Common myeloid progenitor, CD34-positive (primary cell): ENCODE measurements at places on chromosomes 5 and 9.

- peak; percentile 92 for DNase-seq
Measured at GRCh38 chr5:61280205-61280604, 51.9 kb upstream of the ZSWIM6 start.

DNA sequence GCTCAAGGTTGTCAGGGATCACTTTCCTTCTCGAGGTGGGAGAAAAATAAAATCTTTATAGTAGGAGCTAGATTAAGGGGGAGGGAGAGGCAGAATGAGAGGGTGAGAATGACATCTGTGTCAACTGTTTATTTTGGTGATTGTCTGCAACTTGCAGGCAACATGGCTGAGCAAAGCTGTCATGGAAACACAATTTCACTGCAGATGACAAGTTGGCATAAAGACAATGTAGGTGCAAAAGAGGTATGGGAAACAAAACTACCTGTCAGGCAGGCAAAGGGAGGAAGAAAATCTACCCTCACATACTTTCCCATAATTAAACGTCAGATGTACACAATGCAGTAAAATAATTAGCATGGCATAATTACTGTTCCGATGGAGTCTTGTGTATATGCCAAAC, 167.4 kb downstream of the SLIT3 start:
- no peak for DNase-seq

GRCh38 chr5:158780656-158781237, 319.0 kb downstream of the EBF1 start:
- peak; percentile 8 for DNase-seq

- DNase-seq, result no peak
Measured at GRCh38 chr5:171627936-171628632, 157.5 kb upstream of the SMIM23 start.

GRCh38 chr5:136166909-136167308, 26.1 kb downstream of the SMIM32 start:
- DNase-seq, result no peak

GRCh38 chr5:167701051-167701450, 590.4 kb upstream of the WWC1 start:
- DNase-seq, result no peak

DNA sequence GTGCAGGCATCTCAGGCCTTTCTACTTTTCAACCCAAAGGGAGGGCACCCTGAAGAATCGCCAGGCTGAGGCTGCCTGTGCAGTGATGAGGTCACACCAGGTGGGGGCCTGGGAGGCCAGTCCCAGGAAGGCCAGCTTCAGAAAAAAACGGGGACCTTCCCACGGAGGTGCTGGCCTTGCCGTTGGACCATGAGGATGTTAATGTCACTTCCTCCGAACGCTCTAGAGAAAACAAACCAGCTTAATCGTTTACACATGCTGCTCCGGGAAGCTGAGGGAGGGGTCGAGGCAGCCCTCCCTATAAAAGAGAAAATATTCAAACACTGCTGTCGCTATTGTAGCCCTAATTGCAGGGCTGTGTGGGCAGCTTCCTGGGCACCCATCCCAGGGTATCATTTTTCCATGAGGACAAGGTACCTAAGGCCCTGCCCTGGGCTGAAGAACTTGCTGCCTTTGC, 27.0 kb downstream of the PTGES start:
- DNase-seq, result no peak

- DNase-seq, result no peak
Measured at GRCh38 chr5:160604484-160604883, 182.8 kb downstream of the PTTG1 start.

GRCh38 chr5:80569961-80570786, at the start of gene ANKRD34B:
Gene ANKRD34B, minus strand, starts transcription at chr5:80570280. Its CDS starts 10,261 bp downstream, at chr5:80560019.
- peak; percentile 65 for DNase-seq

DNA sequence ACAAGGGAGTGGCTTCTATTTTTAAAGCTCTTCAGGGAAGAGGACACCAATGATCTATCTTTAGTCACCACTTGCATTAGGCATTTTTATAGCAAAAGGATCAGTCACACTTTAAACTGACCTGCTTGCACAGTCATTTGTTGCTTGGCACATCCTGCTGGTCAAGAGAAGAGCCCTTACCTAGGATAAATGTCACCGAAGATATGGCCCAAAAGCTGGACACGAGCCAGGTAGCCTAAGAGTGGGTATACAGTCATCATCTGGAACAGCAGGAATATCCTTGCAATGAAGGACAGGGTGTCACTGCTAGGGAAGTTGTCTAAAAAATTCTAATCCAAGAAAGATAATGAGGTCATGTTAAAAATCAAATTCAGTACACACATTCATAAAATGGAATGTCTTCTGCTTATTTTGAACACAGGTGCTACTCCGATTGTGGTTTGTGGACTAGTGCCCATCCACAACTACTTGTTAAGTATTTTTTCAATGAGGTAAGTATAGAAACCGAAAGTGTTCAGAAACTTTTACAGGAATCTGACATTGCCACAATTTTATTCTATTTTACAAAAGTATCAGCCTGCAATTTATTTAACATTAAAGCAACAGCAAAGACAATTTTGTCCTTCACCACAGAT, 78.4 kb downstream of the SLC38A9 start:
- peak; percentile 16 for DNase-seq

DNA sequence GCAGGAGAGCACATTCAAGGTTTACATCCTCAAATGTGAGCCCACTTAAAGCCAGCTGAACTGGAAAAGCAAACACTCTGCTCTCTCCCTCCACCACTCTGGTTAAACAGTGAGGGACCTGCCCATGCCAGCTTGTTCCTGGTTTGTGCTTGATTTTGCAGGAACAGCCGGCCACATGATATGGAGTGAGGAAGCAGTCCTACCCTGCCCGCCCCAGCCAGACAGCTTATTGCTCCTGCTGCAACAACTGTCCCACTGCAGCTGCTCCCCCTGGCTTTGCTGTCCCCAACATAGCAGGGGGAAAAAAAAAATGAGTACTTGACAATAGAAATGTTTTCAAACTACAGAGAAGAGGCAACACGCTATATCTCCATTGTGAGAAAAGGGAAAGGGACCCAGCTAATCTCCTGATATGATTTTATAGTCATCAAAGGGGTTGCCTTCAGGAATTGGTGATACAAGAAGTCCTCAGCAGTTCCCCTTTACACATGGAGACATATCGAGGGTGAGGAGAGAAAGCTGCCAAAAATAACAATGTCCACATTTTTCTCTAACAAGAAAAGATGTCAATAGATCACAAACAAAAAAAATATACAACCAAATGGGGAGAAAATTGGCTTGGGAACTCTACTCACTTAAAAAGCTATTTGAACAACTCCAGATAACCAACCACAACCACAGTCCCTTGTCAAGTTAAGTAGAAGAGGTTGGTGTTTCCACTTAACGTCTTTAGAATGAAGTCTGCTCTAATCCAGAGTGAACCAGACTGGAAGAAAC, 4.6 kb downstream of the MYO10 start:
- DNase-seq, result no peak

- DNase-seq, result peak; percentile 4
Measured at GRCh38 chr9:79469164-79469563, 102.6 kb upstream of the TLE4 start.

DNA sequence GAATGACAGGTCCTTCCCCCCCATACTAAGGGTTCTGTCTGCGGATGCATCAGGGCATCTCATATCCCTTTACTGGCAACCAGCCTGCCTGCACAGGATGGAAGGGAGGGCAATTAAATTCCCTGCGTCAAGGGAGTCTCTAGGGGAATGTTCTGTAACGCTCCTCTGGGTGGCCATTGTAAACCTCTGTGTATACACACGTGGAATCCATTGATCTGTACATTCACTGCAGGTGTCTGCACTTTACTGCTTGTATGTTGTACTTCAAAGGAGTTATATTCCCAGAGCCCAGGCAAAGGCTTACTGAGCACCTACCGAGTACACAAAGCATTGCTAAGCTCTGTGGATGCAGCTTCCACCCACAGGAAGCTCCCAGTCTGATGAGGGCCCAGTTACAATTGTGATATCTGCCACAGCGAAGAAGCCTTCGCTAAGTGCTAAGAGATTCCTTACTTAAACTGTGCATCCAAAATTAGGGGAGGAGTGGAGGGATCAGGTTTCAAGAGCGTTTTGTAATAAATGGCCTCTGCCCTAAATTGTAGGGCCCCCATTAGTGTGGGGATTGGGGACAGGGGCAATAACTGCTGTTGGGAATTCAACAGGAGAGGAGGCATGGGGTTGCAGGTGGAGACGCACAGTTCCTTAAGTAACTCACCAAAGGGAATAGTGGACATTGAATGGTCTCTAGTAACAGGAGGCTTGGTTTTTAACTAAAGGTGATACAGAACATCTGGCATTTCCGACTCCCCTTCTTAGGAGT, 1.5 kb upstream of the RETREG1 start:
- peak; percentile 39 for DNase-seq

DNA sequence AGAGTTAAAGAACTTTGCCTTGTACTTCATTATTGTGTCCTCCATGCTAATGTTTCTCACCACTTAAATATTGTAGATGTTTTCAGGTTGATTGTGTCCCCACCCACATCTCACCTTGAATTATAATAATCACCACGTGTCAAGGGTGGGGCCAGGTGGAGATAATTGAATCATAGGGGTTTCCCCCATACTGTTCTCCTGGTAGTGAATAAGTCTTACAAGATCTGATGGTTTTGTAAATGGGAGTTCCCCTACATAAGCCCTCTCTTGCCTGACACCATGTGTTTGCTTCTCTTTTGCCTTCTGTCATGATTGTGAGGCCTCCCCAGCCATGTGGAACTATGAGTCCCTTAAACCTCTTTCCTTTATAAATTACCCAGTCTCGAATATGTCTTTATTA, 248.3 kb downstream of the FBXL7 start:
- DNase-seq, result no peak

- DNase-seq, result peak; percentile 30
Measured at GRCh38 chr9:100595391-100596199, 17.7 kb downstream of the CAVIN4 start.
